ENCODE measurements at places on chromosomes 4 and X.
A peak's percentile ranks its signal among the peaks of the same experiment; 100 is the strongest.

- no peak for DNase-seq
These were observed 86.3 kb downstream of the C4orf51 start for GRCh38 chr4:145766273-145766672.

DNA sequence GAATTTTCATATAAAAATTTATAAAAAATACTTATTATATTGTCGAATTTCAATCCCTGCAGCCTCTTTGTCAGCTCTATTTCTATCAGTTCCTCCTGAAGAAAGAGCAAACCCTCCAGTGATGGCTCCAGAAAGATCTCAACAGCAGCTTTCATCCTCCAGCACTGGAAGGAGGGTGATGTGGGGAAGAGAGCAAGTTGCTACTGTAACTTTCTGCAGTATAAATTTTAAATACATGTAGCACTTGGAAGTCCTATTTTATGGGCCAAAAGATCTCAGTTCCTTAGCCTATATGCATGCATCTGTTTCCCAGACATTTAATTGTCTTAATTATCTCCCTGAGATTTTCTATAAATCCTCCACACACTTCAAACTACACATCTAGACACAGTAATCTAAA, 13.7 kb upstream of the ODAM start:
- no peak for DNase-seq

DNA sequence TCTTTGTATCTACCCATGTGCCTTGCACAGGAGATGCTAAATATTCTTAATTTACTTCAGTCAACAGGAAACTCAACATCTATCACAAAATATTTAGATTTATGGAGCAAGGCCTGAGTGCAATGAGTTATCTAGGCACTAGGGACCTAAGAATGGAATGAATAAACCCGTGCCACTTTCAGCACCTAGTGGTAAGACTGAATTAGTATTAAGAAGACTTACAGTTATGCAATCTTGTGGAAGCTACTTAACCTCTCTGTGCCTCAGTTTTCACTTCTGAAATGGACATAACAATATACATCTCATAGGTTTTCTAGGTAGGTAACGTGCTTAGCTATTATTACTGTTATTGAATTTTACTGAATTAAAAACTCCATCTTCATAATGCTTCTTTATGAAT, 144.6 kb upstream of the MAP3K15 start:
- DNase-seq, result peak; percentile 12

- DNase-seq, result no peak
These were observed 369.1 kb upstream of the CLNK start for GRCh38 chr4:11053601-11054220.

DNA sequence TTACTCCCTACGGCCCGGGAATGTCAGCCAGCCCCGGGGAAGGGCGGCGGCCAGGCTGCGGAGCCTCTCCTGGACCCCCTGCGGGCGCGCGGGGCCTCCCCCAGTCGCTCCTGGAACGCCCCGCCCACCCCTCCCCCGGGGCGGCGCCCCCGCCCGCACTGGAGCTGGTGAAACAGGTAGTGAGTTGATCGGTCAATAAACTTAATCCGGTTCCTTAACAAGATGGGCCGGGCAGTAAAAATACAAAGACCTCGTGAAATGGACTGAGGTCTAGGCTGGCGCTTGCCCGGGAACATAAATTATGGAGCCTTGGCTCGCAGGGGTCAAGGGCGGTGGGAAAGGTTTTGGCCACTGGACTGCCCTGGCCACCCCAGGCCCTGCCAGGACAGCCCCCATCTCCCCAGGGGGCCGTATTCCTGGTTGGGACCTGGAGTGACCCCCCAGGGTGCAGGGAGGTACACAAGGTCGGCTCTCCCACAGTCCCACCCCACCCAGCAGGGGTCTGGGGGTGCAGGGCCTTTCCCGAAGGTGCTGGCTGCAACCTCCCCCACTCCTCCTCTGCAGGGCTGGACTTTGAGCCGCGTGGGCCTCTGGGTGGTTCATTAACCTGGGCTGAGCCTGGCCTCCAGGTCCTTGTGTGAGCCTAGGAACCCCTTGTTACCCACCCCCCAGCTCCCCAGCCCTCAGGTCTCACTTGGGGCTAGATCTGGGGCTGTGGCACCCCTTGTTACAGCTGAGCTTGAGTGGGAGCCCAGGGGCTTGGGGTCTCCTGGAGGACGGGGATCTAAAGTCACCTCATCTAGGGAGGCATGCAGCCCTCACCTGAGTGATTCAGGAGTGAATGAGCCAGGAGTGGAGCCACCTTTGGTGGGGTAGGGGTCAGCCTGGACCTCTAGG, 2.5 kb downstream of the FGFR3 start:
- no peak for DNase-seq

- no peak for DNase-seq
These were observed 167.5 kb upstream of the PDE5A start for GRCh38 chr4:119795986-119796578.

DNA sequence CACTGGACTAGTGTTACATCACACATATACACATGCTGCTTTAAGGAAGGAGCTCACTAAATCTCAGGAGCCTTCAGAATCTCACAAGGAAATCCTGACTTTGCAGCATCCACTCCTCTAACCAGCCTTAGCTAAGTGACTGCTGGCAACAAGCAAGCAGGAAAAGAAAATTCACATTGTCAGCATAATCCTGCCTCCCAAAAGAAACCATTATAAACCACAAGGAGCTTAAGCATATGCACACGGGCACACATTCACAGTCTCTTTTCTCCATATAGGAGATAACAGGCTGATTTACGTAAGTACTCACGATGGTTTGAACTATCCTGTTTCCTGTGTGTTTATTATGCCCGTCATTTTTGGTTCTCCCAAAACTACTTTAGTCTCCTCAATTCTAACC, 136.3 kb downstream of the TMEM144 start:
- DNase-seq, result no peak

- DNase-seq, result no peak
These were observed 146.2 kb downstream of the PRSS12 start for GRCh38 chr4:118206627-118207026.

GRCh38 chrX:27307546-27307945, 155.6 kb downstream of the PPP4R3C start:
- DNase-seq, result no peak

- no peak for DNase-seq
These were observed 1575.3 kb upstream of the AGA start for GRCh38 chr4:179017581-179017980.

DNA sequence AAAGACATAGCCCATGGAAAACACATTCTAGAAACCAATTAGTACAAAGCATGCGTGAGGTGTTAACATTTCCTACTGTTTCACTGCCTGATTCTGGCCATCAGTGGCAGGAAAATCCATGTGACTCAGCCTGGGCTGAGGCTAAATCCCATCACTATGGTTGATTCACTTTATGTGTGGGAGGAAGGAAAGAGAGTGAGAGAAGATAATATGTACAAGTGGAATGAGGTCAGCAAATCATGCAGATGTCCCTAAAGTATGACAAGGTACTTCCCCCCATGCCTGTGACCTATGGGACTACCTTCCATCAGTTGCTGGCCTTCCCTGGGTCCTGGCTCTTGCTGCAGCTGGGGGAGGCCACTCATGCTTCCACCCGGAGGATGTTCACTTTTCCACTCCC, 64.2 kb upstream of the MAP3K15 start:
- DNase-seq, result no peak

Measured in erythroblast (primary cell).